ENCODE measurements at places on chromosomes 16 and 17.
A peak's percentile ranks its signal among the peaks of the same experiment; 100 is the strongest.

DNA sequence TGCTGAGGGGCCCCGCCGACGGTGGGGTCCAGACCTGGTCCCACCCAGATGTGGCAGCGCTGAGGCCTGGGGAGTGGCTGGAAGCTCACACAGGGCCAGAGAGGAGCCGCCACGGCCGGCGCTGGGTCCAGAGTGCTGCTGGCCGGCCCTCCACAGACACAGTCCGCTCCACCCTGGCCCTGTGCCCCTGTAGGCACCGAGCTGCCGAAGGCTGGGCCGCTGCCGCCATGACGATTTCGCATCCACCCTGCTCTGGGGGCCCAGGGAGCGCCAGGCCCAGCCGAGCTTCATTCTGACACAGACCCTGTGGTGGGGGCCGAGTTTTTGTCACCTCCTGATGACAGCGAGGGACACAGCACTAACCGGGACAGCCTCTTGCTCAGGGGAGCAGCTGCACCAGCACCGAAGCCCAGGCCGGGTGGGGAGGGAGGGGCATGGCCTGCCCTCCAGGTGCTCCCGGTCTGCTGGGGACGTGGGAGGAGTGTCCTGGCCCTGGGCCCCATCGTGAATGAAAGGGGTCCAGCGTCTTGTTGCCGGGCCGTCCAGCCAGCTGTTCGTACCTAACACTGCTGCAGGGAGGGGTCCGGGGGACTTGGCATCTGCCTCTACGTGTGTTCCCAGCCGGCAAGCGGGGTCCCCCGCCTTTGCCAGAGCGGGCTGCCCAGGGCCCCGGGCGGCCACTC lies 27.1 kb upstream of the SSTR5 start:
- DNase-seq, result no peak

DNA sequence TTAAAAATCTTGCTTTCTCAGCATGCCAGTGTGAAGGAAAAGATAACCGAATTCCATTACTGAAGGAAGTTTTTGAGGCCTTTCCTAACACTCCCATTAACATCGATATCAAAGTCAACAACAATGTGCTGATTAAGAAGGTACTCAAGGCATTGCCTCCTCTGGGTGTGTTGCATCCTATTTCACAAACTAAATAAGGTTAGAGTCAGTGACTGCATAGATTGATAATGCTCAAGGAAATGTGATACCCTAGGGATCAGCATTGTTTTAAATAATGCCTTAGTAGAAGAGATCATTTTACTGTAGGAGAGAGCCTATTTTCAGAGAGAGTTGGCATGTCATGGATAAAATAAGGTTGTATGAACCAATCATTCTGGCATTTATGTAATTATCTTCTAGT lies 36.8 kb downstream of the GDPD1 start:
- DNase-seq, result no peak

GRCh38 chr17:72404872-72405271 lies 284.1 kb downstream of the SOX9 start:
- peak; percentile 63 for DNase-seq

GRCh38 chr16:4743226-4743878 lies 9.0 kb downstream of the DNAAF8 start:
- no peak for DNase-seq

DNA sequence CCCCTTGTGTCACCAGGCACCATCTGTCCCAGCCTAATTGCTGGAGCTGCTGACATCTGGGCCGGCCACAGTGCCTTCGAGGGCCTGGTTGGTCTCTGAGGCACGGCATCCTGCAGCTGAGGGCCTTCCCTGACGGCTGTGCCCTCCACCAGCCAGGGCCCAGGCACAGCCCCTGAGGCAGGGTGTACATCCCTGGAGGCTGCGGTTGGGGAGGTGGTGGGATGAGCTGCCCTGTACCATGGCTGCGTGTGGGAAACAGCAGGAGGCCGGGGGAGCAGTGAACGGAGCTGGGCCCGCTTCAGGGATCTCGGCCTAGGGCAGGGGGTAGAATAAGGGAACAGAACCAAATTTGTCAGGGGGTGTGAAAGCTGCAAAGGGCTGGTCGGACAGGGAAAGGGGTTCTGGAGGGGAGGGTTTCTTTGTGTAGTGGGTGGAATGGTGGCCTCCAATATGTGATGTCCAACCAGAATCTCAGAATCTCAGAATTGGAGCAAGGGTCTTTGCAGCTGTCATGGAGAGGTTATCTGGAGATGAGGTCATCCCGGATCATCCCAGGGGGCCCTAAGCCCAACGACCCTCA lies 10.0 kb upstream of the SLC38A10 start:
- no peak for DNase-seq

- peak; percentile 45 for DNase-seq
Observed at GRCh38 chr17:29060475-29060874, 17.5 kb downstream of the PIPOX start.

Data from fibroblast of pulmonary artery (primary cell).